ENCODE measurements at places on chromosomes 2 and 18.

GRCh38 chr18:75201282-75202270, 7.4 kb downstream of the PTGR3 start:
- DNase-seq, result no peak

DNA sequence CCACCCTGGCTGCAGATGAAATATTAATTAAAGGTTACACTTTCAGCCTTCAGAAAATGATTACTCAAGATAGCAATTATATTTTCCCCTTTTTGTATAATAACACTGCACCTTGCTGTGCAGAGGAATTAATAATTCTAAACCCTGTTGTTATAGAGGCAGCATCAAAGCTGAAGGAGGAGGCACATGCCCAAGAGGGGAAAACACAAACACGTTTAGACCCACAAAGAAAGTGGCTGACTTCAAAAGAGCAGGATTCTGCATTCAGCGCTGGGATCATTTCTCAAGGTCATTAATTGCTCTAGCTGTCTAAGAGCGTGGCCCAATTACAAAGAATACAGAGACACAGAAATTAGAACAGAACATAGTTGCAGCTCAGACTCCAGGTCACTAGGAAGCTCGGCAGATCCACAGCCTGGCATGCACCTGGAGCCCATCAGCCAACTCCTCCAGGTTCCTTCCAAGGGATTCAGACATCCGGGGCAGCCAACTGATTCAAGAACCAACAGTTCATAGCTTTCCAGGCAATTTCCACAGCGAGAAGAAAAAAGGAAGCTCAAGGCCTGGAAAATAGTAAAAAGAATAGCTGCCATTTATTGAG, 102.3 kb upstream of the ID2 start:
- no peak for DNase-seq

- DNase-seq, result no peak
These were observed 3.4 kb upstream of the BCL11A start for GRCh38 chr2:60556576-60557485.

- no peak for DNase-seq
These were observed 8.5 kb upstream of the THNSL2 start for GRCh38 chr2:88161446-88162244.

DNA sequence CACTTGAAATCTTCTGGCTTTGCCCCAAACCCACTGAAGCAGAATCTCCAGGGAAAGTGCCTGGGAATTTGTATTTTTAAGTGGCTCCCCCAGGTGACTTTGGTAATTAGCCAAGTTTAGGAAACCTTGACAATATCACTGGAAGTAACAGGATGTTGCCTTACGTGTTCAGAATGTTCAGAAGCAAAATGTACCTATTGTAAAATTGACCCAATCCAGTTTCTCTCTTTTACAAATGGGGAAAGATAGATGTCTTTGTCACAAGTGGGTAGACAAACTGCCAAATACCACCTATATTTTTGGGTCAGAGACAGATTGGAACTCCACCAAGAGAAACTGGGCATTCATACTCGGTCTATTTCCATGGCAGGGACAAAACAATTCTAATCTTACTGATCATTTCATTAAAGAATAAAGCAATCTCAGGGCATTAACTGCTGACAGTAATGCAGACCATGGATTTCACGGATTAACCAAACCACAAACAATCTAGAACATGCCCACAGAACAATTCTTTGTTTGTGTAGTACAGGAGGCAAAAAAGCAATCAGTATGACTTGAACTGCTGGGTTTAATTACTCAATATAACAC, 255.8 kb downstream of the ERBB4 start:
- no peak for DNase-seq

GRCh38 chr2:174607989-174608865, 10.6 kb upstream of the WIPF1 start:
- DNase-seq, result no peak

DNA sequence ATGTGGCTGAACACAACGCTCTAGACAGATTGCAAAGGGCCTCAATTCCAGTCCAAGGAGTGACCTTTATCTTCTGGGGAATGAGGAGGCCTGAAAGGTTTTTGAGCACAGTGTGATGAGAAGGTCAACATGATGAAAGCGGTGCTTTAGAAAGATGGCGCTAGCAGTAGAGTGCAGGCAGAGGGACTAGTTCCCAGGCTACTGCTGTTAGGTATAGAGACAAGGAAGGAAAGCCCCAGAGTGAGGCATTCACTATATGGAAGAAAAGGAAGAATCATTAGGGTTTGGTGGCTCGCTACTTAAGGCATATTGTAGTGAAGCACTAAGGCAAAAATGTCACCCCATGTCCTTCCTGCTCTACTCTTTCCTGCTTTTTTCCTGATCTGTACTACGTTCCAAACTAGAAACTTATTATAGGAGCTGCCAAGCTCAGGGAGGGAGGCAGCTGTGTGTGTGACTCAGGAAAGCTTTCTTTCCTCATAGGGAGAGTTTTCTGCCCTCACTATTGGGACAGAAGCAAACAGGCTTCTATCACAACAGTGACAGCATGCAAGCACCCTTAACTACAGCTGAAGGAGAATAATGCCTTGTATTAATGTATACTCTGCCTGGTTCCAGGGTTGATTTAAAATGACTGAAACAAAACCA, 160.8 kb upstream of the CAVIN2 start:
- no peak for DNase-seq

GRCh38 chr2:105768961-105769452, 24.3 kb downstream of the NCK2 start:
- no peak for DNase-seq

DNA sequence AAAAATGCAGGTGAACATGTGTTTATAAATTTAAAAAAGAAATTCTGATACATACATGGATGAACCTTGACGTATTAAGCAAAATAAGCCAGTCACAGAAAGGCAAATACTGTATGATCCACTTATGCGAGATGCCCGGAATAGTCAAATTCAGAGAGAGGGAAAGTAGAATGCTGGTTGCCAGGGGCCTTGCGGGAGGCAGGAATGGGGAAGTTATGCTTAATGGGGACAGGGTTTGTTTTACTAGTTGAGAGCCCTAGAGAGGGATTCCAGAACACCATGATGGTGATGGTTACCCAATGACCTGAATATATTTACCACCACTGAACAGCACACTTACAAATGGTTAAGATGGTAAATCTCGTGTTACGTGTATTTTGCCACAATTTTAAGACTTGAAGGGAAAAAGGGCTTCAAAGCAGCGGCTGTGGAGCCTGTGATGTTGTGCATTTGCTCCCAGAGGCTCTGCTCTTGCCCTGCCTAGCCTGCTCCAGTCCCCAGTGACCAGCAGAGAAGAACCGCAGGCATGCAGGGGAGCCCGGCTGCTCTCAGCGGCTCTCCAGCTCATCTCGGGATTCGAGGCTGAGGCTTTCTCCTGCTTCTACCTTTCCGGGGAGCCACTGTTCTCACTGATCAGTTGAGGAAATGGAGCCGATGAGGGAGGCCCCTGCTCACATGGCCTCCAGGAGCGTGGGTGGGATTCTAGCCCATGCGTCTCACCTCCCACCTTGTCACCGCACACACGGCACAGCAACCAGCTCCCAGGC, 51.7 kb upstream of the TFCP2L1 start:
- DNase-seq, result no peak

GRCh38 chr18:31146809-31147208, 15.8 kb downstream of the DSC1 start:
- no peak for DNase-seq

DNA sequence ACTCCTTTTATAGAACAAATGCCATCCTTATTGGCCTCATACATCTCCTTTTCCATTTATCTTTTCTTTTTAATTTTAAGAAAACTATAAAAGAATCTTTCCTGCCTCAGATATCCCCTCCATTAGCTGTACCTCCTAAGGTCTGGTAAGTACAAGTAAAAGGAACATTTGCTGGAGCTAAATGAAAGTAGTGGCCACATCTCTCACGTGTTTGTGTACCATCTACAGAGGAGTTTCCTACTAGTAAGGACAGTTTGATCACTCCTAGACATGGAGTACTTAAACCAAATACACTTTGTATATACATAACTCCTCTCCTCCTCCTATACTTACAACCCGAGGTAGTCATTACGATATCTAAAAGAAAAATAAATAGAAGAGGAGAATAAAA, 504.8 kb downstream of the LRRTM4 start:
- no peak for DNase-seq

DNA sequence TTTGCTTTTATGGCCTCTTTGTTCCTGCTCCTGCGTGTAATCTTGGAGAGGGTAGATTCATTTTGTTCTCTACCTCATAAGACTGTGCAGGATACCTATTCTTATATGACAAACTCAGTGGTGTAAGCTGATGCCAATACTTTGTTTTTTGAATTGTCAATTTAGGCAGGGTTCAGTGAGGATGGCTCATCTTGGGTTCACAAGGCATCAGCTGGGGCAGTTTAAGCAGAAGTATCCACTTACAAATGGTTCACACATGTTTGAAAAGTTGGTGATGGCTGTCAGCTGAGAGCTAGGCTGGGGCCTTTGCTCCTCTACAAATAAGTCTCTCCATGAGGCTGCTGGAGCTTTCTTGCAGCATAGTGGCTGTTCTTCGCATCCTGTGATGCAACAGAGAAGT, 920.6 kb upstream of the PIK3C3 start:
- no peak for DNase-seq

DNA sequence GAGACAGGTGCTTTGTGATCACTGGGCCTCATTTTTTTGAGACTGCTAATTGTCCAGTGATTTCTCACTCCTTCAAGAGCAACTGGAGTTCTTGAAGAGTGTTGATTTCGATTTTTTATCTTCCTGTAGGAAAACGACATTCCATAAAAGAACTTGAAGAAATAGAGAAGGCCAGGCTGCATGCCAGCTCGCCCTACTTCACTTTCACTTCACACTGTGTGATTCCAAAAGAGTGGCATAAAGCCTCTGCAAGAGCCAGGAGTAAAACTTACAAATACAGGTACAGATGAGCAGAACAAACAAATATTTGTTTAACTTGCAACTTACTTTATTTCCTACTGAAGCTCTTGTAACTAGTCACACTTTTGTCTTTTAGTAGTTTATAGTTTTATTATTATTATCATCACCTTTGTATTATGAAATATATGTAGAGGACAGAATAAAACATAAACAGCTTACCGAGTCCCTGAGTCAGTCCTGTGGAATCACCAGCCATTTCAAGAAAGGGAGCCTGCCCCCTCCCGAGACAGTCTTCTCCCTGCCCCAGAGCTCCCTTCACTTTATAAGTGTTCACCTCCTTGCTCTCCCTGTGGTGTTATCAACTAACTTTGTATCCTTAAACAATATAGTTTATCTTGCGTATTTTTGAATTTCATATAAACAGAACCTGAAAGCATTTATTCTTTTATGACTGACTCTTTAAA, 8.7 kb downstream of the FAM228A start:
- no peak for DNase-seq

DNA sequence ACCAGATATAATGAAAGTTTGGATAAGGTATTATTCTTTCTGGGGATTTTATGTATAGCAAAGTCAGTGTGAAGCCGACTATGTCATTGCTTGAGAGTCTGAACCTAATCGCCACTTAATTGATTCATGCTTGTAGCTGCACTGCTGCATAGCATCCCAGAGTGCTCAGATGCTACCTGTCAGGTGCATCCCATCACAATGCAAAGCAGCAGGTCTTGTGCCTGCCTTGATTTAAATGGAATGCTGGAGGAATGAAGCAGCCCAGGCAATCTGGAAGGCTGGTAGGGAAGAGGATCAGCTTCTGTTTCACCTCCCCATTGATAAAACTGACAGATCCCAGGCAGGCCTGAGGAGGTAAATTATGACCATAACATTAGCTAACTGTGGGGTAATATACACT, 40.4 kb upstream of the ATIC start:
- no peak for DNase-seq

- DNase-seq, result no peak
These were observed 373.6 kb downstream of the CDH7 start for GRCh38 chr18:66124394-66124793.

- no peak for DNase-seq
These were observed 12.8 kb upstream of the SKOR2 start for GRCh38 chr18:47264308-47264700.

DNA sequence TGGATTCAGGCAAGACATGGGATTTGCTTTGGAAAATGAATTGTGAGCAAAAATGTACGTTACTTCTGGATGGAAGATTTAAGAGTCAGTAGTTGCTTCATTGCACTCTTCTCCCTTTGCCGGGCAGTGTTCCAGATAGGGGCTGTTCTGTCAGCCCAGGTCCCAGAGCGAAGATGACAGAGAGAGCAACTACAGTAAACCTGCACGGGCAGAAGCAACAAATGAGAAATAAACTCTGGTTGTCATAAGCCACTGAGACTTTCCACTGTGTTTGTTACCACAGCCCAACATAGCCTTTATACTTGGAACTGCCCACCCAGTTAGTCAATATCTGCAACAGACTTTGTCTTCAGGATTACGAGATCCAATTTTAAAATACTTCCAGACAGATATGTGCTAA, 83.3 kb downstream of the CACNB4 start:
- DNase-seq, result no peak

DNA sequence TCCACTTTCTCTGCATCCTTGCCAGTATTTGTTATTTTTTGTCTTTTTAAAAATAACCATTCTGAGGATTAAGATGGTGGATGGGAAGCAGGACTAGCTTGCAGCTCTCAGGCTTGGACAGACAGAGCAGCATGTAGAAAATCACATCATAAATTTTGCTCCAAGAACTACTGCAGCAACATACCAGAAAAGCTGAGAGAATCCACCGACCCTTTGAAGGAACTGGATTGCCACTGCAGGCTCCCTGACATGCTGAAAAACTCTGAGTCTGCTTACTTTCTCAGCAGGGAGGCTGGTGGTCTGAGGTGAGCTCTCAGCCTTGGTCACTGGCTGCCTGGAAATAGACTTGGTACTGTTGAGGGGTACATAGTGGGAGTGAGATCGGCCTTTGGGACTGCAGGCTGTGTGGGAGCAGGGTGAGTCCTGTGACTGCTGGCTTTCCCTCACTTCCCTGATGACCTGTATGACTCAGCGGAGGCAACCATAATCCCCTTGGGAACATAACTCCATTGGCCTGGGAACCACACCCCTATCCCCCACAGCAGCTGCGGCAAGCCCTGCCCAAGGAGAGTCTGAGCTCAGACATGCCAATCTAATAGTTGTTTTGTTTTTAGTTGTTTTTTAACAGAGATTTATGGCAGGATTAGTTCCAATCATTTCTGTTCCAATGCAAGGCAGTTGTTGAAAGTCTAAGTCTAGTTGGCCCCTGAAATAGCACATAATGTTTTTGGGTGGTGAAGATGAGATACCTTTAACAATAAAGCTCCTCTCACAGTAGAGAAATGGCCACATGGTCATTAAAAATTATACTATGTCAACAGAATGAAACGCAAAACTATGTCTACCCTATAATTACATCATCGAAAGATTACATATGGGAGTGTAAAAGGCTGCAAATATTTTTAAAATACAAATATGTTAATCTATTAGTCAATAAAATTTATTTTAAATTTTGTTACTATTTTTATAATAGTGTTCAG, 414.2 kb upstream of the CHAC2 start:
- no peak for DNase-seq

GRCh38 chr2:88139203-88139702, 11.4 kb upstream of the FABP1 start:
- DNase-seq, result no peak

- no peak for DNase-seq
These were observed 181.9 kb downstream of the TGIF1 start for GRCh38 chr18:3631887-3632286.

Data from activated T-cell treated with anti-CD3 and anti-CD28 coated beads, Interleukin-2, amount 50 U/mL, for 1 hour (primary cell).